ENCODE measurements at places on chromosomes 4 and X.
A peak's percentile ranks its signal among the peaks of the same experiment; 100 is the strongest.

- DNase-seq, result no peak
Observed at GRCh38 chr4:68337004-68337403, 12.9 kb downstream of the YTHDC1 start.

GRCh38 chr4:121270389-121270788 is 106.3 kb upstream of the TNIP3 start:
- no peak for DNase-seq

- DNase-seq, result no peak
Observed at GRCh38 chr4:81003597-81004111, 26.9 kb upstream of the BMP3 start.

DNA sequence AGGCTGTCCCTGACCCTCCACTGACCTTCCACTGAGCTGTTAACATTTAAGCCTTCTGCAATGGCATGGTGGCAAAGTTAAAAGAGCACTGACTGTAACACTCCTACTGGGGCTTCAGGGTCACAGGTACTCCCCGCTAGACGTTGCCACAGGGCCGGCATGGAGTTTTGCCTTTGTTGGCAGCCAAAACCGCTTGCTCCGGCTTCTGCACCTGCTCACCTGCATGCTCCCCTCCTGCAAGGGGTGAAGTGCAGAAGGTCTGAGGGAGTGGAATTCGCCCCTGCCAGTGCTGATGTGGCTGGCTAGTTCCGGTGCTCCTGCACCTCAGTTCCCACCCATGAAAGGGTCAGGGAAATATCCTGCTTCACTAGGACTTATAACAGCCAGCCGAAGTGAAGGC is 571.4 kb downstream of the RAPGEF2 start:
- no peak for DNase-seq

- peak; percentile 55 for DNase-seq
Observed at GRCh38 chr4:83503974-83504373, 19.1 kb upstream of the ABRAXAS1 start.

GRCh38 chrX:136667446-136668168 is 19.6 kb downstream of the CD40LG start:
- no peak for DNase-seq

All from CD4-positive, alpha-beta T cell treated with Interleukin-6 for 4 hours (primary cell).